ENCODE measurements at places on chromosomes 1 and 21.

GRCh38 chr1:83512373-83513193 is 486.3 kb downstream of the TTLL7 start:
- no peak for DNase-seq

DNA sequence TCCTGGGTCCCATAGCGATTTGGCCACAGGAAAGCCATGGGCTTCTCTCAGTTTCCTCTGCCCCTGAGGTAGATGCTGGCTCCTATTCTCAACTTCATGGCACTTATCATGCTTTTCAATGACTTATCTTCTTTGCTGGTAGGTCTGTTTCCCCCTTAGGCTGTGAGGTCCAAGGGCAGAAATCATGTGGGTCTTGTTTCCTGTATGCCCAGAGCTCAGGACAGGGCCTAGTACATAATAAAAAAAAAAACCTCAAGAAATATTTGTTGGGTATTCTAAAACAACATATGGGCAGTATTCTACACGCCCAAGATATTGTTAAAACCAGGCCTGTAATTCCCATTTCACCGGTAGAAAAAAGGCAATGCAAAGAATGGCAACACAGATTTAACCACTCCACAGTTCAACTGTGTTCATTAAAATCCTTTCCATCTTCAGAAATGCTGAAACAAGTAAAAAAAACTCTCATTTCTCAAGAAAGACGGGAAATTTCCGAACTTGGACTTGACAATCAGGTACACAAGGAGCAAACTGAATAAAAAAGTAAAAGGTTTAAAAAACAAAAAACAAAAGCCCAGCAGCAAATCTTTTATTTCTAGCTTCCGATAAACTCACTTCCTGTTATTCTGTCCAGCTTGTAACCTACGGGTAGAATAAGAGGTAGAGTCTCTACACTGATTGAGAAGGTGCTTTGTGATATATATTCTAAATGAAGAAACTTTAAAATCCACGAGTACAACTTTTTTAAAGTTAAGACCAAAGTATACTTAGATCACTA is 6.3 kb upstream of the TDRD10 start:
- DNase-seq: no peak

- no peak for DNase-seq
Measured at GRCh38 chr1:149844650-149845255, 54.6 kb upstream of the BOLA1 start.

DNA sequence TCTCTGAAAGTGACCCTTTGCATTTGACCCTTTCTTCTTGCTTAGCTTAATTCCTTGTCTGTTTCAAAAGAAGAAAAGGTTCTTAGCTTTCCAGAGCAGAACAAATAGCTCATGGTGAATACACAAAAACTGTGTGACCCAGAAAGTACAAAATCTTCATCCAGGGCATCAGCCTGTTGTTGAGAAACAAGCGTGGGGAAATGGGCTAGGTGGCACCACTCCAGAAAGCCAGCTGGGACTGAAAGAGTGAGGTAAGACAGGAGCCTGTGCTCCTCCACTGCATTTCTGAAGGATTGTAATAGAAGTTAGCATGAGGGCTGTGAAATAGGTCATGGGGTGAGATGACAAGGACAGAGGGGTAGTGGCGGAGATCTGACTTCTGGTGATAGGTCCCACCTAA is 45.8 kb downstream of the CYP2J2 start:
- DNase-seq: no peak

DNA sequence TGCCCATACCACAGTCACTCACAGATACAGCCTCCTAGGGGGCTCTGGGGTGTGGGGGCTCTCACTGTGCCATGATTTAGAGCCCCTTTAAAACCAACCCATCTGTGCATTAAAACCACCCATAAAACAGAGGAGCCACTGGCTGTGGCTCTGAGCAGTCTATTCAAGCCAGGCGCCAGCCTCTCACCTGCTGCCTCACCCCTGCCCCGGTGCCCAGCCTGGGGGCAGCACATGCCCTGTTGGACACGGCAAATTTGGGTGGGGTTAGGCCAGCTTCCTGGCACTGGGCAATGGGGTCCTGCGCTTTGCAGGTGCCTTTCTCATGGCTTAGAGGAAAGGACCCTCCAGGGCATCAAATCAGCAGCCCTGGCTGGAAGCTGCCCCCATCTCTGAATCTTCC is 73.1 kb downstream of the CASZ1 start:
- no peak for DNase-seq

DNA sequence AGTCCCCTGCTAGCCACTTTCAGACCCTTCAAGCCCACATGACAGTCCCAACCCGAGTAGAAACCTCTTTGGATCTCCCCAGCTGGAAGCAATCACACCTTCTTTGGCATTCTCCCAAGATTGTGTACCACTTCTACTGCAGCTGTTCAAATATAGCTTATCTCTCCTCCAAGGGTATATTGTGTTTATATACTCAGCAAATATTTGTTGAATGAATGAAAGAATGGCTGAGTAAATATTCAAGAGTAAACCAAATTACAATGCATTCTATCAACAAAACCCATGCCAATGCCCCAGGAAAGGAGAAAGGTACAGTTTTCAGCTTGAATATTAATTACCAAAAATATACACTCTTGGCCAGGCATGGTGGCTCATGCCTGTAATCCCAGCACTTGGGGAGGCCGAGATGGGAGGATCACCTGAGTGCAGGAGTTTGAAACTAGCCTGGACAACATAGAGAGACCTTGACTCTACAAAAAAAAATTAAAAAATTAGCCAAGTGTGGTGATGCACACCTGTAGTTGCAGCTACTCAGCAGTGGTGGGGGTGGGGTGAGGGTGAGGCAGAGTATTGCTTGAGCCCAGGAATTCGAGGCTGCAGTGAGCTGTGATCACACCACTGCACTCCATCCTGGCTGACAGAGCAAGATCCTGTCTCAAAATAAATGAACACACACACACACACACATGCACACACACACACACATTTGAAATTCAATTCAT is 68.5 kb downstream of the NIBAN1 start:
- no peak for DNase-seq

DNA sequence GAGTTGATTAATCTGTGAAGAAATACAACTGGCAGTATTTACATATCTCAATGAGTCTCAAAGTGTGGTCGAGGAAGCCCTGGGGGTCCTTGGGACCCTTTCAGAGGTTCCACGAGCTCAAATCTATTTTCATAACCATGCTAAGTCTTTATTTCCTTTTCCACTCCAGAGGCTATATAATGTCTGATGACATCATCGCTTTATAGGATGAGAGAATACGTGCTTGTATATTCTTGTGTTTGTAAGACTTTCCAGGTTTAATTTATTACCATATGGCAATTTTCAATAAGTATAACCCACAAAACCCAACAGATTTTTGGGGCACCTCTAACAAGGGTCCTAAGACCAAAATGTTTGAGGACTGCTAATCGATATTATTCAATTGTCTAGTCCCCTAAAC is 1.4 kb upstream of the SLC19A2 start:
- DNase-seq: no peak

DNA sequence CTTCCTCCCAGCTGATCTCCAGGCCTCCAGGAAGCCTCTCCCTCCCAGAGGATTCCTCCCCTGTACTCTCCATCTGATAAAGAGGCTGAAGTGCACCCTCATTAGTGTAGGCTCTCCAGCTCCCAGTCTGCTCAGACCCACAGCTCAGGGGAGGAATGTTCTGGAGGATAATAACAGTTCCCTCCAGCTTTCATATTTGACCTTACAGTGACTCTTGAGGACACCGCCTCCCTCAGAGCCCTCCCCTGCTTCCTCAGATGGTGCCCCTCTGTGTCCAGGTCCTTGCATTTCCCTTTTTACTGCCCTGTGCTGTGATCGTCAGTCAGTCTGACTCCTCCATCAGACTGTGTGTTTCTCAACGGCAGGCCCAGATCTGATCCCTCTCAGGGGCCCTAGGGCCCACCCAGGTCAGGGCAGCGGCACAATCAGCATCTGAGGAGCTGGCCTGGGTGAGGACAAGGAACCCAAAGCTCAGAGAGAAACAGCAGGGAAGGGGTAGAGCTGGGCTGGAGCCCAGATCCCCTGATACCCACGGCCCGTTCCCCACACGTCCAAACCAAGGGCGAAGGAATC is 1.1 kb upstream of the SHISAL2A start:
- no peak for DNase-seq

- DNase-seq: no peak
Measured at GRCh38 chr1:94746635-94747525, 73.3 kb upstream of the SLC44A3 start.

DNA sequence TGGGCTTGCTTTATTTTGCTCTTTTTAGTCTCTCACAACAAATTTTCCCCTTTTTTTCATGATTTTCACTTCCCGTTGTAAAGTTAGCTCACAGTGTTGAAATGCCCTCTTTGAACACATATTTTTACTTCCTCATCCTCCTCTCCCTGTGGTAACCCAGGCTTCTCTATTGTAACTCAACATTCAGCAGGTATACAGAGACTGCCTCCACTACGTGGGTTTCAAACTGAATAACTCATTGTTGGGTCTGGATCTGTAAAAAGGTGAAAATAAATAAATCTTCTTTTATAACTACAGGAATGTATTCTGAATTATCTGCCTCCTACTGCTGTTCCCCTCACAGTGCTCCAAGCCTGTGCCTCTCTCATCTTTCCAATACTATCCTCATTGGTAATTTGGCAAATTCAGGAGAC is 166.4 kb downstream of the RUNX1 start:
- DNase-seq: no peak

GRCh38 chr1:179313004-179313403 is 19.4 kb downstream of the SOAT1 start:
- no peak for DNase-seq

DNA sequence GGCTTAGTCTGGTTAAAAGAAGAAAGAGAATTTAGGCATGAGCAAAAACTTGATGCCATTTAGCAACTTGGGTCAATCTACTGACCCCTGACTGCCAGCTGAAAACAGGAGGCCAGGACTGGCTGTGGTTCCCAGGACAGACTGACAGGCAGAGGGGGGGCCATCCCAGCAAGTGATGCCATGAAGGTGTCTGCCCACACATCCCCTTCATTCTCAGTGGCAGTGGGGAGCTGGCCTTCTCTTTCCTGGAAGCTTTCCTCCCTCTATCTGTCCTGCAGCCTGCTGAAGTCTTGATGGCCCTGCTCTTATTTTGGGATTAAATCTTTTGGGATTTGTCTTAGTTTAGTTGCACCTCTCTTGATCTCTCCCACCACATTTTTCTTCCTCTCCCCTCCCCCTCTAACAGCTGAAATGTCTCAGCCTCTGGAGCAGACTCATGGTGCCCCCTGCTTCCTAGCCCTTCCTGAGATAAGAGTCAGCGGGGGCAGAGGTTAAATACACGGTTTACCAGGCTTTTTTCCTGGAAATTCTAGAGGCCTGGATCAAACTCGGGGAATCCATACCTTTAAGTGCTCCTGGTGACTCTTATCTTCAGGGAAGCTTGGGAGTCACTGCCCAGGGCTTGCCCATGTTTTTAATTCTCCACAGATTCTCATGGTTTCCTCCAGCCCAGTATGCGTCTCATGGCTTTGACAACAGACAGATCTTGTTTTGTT is 99.5 kb upstream of the TSPAN2 start:
- DNase-seq: no peak

DNA sequence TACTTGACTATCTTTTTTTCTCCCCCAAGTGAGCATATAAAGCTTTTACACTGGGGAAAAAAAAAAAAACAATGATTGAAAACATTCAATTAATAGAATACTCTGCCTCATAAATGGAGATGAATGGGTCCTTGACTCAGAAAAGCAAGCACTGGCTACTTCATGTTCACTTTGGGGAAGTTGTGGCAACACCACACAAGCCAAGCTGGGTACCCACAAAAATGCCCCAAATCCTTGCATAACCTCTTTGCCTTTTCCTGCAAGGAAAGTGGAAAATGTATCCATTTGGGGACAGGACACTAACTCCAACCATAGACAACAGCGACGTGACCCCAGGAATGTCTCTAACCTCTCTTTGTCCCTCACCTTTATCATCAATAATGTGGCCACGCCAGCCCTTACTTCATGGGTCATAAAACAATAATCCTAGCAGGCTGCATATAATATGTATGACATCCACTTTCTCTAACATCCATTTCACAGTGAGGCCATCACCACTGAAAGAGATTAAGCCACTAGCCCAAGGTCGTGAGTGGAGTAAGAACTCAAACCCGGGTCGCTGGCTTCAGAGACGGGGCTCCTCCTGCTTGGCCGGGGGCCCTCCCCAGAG is 2.3 kb downstream of the ECE1 start:
- DNase-seq: no peak

DNA sequence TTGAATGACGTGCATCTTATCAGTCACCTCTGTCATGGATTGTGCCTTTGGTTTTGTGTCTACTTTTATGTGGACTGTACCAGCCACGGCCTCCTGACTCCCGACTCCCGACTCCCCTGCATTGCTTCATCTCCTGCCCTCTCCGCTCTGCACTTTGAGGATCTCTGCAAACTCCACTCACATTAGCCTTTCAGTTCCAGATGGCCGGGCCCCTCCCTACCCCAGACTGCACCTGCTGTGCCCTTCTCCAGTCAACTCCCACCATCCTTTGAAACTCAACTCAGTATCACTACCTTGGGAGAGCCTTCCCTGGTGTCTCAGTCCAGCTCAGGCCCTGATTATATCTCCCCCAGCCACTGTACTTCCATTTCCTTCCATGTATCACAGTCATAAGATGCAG is 71.4 kb downstream of the MDM4 start:
- DNase-seq: no peak

DNA sequence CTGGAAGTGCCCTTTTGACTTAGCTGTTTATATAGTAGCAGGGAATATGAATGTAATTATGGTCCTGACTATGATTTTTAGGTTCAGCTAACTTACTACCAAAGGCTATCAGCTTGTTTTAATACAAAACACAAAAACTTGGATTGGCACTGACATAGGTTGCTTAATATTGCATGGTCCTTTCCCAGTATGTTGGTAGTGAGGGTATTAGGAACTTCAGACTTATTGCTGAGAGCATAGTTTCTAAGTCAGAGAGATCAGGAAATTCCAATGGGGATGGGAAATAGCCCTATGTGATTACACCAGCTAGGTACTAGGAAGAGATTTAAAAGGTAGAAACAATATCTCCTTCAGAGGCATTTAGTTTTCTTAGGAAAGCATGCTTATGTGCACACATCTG is 7.7 kb downstream of the ARID1A start:
- DNase-seq: no peak

- no peak for DNase-seq
Measured at GRCh38 chr1:41245659-41246058, 3.6 kb upstream of the SCMH1 start.

DNA sequence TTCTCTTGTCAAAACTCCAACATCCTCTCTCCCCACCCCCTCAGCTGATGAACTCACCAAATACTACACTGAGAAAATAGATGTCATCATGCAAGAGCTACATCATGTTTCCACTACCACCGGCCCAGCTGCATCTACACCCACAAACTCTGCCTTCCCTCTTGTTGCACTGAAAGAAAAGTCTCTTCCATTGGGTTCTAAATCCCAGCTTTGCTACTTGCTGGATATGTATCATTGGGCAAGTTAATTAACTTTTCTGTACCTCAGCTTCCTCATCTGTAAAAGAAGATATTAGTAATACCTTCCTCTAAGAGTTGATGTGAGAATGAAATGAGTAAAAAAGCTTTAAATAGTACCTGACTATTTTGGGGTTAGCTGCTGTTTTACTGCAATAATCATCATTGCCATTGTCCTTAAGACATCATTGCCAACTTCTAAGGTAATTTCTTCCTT is 108.6 kb downstream of the OLFML2B start:
- no peak for DNase-seq
